Fibroblast of upper back skin (primary cell): ENCODE measurements at places on chromosomes 16 and 17.

DNA sequence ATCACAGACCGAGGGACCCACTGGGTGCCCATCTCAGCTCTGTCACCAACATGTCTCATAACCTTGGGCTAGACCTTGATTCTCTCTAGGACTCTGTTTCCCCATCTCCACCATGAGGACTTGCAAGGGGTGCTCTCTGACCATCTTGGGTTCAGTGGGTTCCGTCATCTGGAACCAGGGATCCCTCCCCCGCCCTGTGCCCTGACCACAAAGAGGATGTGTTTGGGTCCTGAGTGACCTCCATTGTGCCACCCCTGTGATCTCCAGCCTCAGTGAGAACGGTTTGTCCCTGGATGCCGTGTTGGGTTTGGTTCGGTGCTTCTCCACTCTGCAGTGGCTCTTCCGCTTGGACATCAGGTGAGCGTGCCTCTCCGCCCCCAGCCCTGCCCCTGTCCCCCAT lies 49.1 kb upstream of the CPNE2 start:
- DNase-seq, result no peak

DNA sequence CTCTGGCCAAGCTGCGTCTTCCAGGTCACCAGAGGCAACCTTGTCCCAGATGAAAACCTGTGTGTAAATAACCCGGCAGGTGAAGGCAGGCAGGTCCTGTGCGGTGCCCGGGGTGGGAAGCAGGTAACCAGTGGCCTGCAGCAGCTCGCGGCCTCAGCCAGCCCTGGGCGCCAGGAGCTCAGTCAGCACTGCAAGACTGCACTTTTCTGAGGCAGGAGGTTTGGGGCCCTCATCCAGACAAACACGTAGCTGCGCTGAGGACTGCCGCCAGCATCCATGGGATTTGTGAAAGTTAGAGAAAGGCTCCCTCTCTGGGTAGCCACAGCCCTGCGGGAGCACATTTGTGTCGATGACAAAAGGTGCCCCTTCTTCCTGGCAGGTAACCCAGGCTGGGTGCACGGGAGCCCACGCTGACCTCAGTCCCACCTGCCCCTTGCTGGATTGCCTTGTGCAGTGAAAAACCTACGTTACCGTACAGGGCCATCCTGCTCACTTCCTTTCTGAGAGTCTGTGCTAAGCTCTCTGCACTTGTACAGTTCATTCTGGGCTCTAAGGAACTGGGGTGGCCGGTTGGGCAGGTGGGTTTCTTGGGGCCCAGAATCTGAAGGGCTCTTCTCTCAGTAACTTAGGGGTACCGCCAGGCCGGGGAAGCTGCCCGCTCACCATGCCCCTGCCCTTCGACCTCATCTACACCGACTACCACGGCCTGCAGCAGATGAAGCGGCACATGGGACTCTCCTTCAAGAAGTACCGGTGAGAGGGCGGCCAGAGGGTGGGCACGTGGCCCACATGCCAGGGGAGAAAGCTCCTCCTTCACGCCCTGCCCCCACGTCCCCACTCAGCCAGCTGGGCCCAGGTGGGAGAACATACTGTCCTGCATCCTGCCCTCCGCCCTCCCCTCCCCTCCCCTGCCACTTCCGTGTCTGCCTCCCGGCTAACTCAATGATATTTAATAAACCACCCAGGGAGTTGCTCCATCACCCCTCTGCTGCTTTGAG lies 56.4 kb downstream of the MGAT5B start:
- DNase-seq, result no peak

GRCh38 chr17:73342541-73343167 lies 30.9 kb upstream of the CDC42EP4 start:
- DNase-seq, result peak; percentile 93

DNA sequence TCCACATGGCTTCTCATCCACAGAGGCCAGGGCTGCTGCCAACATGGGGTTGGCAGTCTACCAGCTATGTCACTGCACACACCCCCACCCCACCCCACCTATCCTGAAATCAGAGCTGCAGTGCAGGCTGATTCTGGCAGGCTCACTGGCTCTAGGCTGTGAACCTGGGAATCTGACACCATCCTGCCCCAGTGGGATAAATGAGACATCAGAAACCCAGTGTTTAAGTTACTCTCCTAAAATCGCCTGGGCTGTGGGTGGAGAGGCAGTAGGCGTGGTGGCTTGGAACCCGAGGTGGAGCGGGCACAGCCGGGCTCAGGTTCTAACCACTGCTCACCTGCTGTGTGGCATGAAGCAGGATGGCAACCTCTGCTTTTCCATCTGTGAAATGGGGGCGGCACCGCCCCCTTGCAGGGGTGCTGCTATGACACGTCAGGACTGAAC lies 5.6 kb downstream of the SLC38A8 start:
- no peak for DNase-seq

DNA sequence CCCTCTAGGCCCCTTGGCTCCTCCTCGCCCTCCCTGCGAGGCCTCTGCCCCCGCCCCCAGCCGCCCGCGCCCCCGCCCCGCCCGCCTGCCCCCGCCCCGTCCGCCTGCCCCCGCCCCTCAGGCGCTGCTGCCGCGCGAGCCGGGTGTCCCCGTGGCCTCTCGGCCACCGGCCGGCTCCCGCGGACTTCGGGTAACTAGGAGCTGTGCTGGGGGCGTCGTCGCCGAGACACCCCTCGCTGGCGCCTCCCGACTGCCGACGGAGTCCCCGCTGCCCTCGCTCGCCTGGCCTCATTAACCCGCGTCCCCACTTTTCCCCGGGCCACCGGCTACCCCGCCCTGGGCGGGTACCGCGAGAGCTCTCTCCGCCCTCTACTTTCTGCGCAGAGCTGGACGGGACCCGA lies at the start of gene TLCD1:
Gene TLCD1 (minus strand): TSS at position 8 of the 401 bp plus-strand sequence. CDS start 136 bp downstream, outside the sequence.
- DNase-seq, result peak; percentile 66

DNA sequence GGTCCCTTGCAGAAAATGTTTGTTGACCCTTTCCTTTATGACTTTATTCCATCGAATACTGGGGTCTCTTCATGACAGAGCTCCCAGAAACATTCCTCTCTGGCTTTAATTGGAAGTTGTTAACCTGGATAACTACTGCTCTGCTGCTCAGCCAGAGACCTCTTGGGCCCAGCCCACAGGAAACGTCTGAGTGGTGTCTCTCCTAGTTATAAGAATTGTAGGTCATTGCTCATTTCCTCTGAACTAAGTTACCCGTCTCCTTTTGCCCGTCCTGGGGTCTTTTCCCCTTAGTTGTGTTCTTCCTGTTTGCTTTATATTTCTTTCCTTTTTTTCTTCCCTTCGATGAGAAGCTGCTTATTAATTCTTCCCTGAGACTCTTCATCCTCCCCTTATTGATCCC lies 9.0 kb downstream of the MAP2K6 start:
- no peak for DNase-seq

- DNase-seq, result peak; percentile 83
These were observed 4.4 kb downstream of the MVP start for GRCh38 chr16:29824589-29825144.

DNA sequence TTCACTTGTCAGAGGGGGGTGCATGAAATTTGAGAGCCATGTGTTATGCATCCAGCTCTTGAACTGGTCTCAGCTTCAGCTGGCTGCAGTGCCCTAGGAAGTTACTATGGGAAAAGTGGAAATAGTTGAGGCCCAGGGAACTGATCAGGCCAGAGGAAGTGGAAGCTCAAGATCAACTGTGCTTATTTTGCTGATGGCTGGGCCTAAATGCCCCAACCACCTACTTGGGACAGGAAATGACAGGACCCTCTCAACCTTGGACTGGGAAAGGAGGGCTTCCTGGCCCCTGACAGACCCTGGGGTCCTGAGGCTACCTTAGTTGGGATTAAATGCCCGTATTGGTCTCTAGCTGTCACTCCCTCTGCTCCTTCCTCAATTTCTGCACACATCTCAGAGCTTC lies 1.2 kb upstream of the TAOK2 start:
- DNase-seq, result no peak

GRCh38 chr16:73054813-73055482 lies 7.0 kb upstream of the ZFHX3 start:
- peak; percentile 93 for DNase-seq

GRCh38 chr17:75181608-75182318 lies 996 bp downstream of the SUMO2 start:
- DNase-seq, result no peak

- peak; percentile 90 for DNase-seq
These were observed 308.9 kb upstream of the DYNLRB2 start for GRCh38 chr16:80231888-80232287.

DNA sequence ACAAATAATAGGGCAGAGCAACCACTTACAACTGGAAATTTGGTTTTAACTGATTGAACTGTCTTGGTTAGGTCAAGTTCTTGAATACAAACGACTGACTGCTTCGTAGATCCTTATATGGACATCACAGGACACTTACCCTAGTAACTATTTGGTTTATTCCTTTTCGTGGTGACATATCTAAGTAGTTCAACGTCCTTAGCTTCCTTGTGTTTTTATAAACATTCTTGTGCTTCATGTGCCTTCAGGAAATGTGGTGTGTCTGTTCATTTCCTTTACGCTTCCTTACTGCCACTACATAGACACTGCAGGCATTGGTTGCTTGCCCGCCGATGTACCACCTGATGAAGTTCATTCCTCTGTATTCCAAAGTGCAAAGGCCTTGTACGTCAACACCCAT lies 59.3 kb downstream of the USP10 start:
- no peak for DNase-seq

DNA sequence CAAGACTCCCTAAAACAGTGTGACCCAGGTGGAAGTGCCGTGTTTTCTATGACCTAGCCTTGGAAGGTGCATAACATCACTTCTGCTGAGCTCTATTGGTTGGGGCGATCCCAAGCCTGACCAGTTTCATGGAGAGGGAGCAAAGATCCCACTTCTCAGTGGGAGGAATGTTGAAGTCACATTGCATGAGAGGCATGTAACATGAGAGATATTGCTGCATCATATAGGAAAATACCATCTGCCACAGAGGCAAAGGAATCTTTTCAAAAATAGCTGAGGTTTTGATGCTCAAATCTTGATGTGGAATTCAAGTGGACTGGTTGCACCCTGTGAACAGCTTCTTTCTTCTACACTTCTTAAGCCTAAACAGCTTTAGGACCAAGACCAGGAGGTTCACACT lies 56.4 kb upstream of the NLRP1 start:
- peak; percentile 7 for DNase-seq

DNA sequence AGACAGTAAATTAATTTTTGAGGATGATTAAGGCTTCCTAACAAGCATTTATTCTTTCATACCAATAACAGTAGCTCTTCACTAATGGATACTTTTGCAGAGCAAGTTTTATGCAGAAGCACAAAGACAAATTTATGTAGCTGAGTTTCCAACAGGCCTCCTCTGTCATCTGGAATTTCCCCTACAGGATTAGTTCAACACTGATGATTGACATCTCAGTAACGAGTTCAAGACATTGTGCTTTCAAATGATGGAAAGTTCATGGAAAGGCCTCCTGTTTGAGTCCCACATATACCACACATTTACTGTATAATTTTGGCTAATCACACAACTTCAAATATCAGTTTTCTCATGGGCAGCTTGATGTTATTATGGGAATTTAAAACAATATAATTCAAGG lies 40.6 kb downstream of the ABCA10 start:
- DNase-seq, result no peak

- DNase-seq, result no peak
These were observed 16.1 kb downstream of the NAA60 start for GRCh38 chr16:3459401-3460090.

- no peak for DNase-seq
These were observed 1.1 kb upstream of the P2RX5 start for GRCh38 chr17:3697103-3697476.
